ENCODE measurements at places on chromosomes 7 and 10. TPM values are rescaled to one million over a fixed set of nuclear protein-coding genes. Genes with fewer than 3 reads are reported as not detected.

Gene CDH23
- not detected for total RNA-seq

Gene CYP17A1
- total RNA-seq: not detected

Gene LBX1
- total RNA-seq: not detected

Gene HMX2
- not detected for total RNA-seq

Gene PON1
- not detected for total RNA-seq

Gene STEAP1B
- total RNA-seq: 45.1 TPM

Data from GM23248 (cell line).